Chondrocyte (in vitro differentiated cells): ENCODE measurements at places on chromosomes 4 and X. TPM values are rescaled to one million over a fixed set of nuclear protein-coding genes. Genes with fewer than 3 reads are reported as not detected.

DNA sequence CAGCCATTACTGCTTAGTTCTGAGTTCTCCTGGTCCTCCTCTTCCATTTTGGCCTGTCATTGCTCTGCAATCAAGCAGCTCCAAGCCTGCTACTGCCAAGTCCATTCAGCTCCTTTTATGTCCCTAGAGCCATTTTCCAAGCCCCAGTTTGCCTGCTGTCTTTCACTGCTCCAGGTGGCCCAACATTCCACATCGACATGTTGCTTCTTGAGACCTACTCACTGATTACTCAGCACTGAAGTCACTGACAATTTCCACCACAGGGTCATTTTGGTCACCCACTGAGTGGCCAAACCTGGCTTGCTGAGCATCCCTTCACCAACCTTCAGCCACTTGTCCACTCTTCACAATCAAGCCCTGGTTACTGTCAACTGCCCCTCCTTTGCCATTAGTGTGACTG lies 27.2 kb downstream of the LRIT3 start:
- DNase-seq: no peak

GRCh38 chr4:105067431-105067830 lies 79.2 kb upstream of the TET2 start:
- no peak for DNase-seq

- peak; percentile 77 for DNase-seq
Measured at GRCh38 chrX:20267931-20268701, 1.4 kb upstream of the RPS6KA3 start.

GRCh38 chr4:38987491-38987890 lies 44.7 kb downstream of the TMEM156 start:
- no peak for DNase-seq

DCLK2 gene
- 17.7 to 20.0 TPM (median 18.7 TPM) in 3 replicates for total RNA-seq

DNA sequence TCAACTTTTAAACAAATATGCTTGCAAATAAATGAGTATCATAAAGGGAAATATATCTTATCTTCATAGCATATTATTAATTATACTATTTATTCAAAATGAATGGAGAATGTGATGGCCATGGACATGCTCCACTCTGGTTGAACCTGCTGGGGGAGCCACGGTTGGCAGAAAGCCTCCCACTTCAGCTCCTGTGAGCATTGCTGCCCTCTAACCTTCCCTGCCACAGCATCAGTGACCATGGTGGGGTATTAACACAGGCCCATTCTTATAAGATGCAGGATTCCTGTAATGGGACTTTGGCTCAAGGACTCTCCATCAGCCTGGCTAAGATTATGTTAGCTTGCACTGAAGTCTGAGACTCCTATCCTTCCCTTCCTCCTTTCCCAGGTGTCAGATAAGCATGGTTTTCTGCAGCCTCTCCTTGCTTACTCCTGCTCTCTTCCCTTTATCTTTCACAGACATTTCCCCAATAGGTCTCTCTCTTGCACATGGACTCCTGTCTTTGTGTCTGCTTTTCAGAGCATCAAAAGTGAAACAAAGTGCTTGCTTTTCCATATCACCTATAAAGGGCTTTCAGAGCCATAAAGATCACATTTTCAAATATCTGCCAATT lies 4.9 kb upstream of the ABRAXAS1 start:
- no peak for DNase-seq

CLTRN gene
- 0.20 TPM in 1 of 3 replicates, not detected in the others for total RNA-seq
